Forelimb muscle (tissue), 1 donor: ENCODE measurements at places on chromosomes 3 and 15.

- DNase-seq: no peak
Observed at GRCh38 chr3:49501842-49502241, 31.8 kb downstream of the DAG1 start.

DNA sequence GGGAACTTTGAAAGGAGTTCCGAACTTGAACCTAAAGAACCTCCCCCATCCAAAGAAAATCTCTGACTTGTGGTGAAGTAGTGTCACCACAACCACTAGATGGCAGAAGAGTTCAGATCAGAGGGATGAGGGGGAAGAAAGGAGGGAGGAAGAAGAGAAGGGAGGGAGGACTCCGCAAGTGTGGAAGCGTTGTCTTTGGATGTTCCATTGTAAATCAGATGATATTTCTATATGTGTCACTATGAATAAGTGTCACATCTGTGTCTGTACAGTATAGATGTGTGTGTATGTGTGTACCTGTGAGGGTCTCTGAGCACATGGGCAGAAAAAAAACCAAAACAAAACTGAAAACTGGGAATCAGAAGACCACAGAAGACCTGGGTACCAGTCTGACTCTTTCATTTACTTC is 16.9 kb downstream of the SLC24A1 start:
- DNase-seq: peak; percentile 66

DNA sequence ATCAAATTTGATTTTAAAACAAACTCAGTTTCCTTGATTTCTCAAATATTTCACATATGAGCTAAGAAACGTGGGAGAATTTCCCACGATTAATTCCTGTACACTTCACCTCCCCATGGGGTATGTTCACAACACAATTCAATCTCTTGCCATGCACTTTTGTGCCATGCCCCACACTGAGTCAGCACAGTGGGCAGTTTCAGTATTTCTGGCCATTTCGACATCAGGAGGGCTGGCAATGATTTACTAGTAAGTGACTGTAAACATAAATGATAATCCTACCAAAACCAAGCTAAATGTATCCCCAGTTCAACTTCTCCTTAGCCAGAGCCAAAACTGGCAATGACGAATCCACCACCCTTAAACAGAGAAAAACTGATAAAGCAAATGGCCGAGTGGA is 293.6 kb downstream of the FGF12 start:
- DNase-seq: no peak

GRCh38 chr15:88255484-88256278 is 858 bp downstream of the NTRK3 start:
- DNase-seq: no peak

GRCh38 chr3:52820736-52821135 is 9.7 kb downstream of the ITIH4 start:
- no peak for DNase-seq

DNA sequence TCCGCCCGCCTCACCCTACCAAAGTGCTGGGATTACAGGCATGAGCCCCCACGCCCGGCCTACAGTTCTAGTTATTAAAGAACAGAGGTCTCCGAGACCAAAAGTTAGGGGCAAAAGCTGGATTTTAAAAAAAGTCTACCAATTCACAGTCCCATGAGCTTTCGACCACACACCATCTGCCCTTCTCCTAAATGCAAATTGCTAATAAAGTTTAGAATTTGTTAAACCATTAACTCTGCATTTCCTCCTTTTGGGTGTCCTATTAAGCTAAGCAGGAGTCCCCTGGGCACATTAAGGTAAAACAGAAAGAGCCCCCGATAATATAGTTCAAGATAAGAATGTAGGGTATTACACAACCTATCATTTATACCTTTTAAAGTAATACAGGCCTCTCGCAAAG is 322.7 kb downstream of the FOXP1 start:
- no peak for DNase-seq

DNA sequence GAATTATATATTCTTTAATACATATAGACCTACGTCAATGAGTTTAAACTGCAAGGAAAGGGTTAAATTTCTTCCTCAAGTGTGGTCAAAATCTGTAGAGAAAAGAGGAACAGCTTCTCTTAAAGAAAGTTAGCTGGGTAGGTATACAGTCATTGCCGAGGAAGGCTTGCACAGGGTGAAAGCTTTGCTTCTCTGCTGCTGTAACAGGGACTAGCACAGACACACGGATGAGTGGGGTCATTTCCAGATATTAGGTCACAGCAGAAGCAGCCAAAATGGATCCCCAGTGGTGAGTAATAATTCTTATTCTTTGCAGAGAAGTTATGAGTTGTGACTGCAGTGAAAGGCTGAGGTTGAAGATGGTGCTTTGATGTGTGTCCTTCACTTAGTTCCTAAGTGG is at the start of gene CD86:
Gene CD86 (plus strand): TSS at position 148 of the 400 bp plus-strand sequence. CDS start 128 bp downstream, at position 276.
- DNase-seq: no peak

- DNase-seq: no peak
Observed at GRCh38 chr3:65953301-65953812, 85.4 kb downstream of the MAGI1 start.

DNA sequence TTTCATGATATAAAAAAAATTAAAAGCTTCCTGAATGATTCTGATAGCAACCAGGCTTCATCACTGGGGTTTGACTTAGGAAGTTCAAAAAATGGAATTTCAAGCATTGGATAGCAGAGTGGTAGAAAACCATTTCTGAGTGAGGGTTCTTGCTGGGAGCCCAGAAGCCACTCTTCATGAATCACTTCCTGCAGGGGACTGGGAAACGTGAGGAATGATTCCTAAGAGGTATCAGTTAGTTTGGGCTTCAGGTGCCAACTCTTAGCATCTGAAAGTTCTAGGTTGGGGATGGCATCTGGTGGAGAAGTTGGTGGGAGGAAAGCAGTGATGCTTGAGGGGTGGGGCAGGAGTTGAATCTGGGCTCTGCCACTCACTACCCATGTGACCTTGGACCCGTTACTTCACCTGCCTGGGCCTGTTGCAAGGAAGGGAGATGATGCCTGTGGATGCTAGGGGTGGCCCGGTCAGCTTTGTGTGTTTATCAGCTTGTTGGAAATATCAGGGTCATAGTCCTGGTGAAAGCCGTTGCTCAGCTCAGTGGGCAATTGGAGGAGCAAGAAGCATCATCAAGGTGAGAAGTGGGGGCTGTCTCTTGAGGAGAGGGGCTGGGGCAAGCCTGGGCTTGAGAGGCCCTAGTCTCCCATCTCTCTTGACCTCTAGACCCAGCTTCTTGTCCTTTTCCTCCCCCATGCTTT is 37.0 kb upstream of the TNFAIP8L3 start:
- DNase-seq: no peak

- DNase-seq: no peak
Observed at GRCh38 chr3:138976047-138976446, 29.0 kb downstream of the FOXL2NB start.

DNA sequence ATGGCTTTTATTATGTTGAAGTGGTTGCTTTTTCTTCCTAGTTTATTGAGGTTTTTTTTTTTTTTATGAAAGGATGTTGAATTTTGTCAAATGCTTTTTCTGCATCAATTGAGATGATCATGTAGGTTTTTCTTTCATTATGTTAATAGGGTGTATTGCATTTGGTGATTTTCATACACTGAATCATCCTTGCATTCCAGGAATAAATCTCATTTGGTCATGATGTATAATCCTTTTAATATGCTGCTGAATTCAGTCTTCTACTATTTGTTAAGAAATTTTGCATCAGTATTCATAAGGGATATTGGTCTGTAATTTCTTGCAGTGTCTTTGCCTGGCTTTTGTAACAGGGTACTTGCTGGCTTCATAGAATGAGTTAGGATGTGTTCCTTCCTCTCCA is 11.5 kb upstream of the CLRN1 start:
- DNase-seq: no peak

DNA sequence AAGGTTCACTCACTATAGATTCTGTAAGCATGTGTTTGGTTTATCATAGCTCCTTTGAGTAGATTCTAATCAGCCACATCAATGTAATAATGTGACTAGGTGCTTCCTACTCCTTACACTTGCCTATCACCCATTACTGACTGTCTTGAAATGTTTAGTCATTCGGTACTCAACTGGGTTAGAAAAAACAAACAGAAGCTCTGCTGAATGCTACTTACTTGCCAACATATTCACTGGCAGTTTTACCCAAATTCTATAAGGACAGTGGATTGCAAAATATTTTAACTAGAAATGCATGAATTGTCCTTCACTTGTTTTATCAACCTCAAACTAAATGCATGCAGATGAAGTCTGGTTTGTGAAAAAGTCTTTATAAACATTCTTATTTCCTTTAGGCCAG is 352.1 kb upstream of the ALCAM start:
- DNase-seq: no peak

GRCh38 chr3:112634786-112635541 is 6.0 kb downstream of the CCDC80 start:
- no peak for DNase-seq

DNA sequence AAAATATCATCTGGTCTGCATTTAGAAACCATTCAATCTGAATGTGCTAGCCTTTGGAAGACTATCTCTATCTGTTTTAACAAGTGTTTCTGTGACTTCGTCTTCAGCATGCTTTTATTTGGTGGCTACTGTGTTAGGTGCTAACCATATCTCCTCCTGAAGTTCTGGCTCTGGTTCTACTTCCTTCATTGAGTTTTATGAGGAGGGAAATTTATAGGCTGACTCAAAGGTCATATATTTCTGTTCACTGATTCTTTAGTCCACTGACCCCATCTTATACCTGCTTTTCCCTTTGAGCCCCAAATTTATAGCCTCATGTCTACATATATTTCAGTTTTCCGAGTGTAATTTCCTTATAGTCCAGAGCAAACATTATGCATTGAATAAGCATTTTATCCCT is 295.0 kb upstream of the RASGRP1 start:
- DNase-seq: no peak

- DNase-seq: no peak
Observed at GRCh38 chr3:88707837-88708236, 399.6 kb upstream of the EPHA3 start.

GRCh38 chr15:66956672-66957430 is 108.6 kb upstream of the SMAD3 start:
- DNase-seq: no peak

- DNase-seq: no peak
Observed at GRCh38 chr15:72042865-72043264, 75.1 kb downstream of the MYO9A start.

DNA sequence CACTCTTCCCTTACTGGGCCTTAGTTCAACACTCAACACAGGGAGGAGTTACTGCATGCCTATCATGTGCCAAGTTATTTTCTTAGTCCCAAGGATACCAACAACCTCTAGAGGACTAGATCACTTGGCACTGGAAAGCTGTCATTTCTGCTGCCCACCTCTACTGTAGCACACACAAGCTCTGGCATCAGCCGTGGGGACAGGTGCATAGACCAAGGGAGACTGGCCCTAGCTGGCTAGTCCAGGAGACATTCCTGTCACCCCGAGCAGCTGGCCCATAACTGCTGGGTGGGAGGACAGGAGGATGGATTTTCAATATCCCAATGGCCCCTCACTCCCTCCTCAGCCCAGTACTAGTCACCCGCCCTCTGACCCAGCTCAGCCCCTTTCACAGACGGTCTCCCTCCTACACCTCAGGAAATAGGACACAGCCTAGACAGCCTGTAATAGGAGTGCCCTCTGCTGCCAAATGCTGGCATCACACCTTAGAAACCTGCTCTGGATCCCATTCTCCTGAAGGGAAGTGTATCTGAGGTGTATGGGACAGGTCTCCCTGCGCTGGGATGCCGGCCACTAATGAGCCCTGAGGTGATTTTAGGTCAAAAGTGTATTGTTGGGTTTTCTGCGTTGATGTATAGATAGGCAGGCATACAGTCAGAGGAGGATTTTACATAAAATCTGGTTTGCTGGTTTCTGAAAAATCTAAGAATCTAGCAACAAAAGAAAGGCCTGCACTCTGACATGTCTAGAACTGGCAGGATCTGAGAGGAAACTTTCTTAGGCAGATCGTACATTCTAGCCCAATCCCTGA is 3.4 kb upstream of the DZIP1L start:
- DNase-seq: no peak

DNA sequence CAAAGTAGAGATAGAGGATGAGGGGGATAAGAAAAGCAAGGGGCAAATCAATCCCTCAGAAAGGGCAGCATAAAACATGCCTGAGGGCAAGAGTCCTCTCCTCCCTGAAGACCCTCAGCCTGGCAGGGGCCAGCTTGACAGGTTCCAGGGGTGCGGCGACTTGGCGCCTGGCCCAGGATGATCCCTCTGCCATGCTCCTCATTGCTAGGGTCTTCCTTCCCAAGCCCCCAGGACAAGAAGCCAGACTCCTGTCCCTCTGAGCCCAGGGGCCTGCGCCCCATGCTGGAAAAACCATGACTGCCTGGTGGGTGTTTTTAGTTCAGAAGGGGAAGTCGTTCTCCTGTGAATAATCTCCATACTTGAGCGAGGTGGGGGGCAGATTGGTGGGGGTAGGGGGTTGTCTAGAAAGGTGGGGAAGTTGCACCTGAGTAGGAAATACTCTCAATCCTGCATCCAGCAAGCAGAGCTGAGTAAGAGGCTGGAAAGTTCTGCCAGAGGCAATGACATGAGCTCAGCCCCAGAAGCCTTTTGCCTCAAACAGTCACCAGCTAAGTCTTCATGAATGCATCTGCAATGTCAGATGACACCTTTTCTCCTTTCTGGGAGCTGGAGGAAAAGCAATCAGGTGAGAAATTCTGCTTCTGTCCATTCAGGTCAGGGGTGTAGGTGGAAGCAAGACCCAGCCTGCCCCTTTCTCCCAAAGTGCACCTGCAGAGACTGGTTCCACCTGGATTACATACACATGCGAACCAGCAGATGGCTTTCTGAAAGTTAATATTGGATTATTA is 18.3 kb downstream of the SLC12A8 start:
- no peak for DNase-seq

DNA sequence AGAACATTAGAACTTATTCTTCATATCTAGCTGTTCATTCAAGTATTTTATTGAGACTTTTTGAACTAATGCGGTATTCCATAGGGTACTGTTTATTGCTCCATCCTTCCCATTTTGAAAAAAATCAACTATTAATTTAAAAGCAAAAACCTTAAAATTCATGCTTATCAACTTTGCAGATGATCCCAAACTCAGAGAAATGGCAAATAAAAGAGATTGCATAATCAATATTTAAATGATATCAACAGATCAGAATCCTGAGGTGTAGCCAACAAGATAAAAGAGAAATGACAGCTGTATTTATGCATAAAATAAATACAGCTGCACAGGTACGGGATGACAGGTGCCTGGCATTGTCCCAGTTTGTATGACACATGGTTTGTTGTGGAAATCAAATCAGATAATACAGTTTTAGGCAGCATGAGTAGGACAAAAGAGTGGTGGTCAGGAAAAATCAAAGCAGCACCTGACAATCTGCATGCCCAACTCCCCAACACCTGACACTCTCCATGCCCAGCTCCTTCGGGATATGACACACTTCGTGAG is 42.4 kb upstream of the CMTM8 start:
- DNase-seq: no peak

DNA sequence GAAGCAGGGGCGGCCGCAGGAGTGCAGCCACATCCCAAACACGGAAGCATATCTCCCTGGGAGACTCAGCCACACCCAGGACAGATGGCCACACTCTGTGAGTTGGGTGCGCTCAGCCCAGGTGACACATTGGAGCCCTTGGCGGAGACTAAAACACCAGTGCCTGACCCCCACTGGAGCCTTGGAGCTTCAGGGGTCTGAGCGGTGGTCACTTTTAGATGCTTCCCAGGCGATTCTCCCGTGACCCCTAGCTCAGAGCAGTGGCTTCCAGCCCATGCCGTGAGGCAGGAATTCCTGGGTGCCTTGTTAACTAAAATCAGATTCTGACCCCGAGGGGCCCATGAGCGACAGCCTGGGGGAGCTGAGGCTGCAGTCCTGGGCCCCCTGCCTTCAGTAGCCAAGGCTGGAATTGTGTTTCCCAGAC is 54.5 kb downstream of the PLXNA1 start:
- DNase-seq: no peak

- DNase-seq: peak; percentile 53
Observed at GRCh38 chr15:58361273-58361759, 70.5 kb upstream of the LIPC start.
